ENCODE measurements at places on chromosomes 16 and 17. TPM values are rescaled to one million over a fixed set of nuclear protein-coding genes. Genes with fewer than 3 reads are reported as not detected.

- no peak for DNase-seq
These were observed 21.2 kb upstream of the CCL1 start for GRCh38 chr17:34384271-34384670.

GRCh38 chr17:44187131-44187899, 543 bp downstream of the TMUB2 start:
- peak; percentile 46 for DNase-seq

- DNase-seq, result peak; percentile 44
These were observed 4.4 kb upstream of the ARMC7 start for GRCh38 chr17:75105126-75106080.

DNA sequence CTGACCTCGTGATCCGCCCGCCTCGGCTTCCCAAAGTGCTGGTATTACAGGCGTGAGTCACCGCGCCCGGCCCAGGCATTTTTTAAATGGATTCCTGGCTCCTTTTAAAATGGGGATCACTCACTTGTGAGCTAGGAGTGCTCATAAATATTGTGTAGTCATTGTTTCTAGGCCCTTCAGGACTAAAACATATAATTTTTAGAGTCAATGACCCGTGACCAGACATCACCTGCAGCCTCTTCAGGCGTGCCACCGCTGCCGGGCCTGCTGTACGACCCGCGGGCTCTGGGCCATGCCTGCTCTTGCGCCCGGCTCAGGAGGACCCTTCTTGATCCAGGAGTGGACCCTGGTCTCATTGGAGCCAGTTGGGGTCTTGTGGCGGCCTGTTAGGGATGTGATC, 30.8 kb downstream of the EFCAB5 start:
- no peak for DNase-seq

DNA sequence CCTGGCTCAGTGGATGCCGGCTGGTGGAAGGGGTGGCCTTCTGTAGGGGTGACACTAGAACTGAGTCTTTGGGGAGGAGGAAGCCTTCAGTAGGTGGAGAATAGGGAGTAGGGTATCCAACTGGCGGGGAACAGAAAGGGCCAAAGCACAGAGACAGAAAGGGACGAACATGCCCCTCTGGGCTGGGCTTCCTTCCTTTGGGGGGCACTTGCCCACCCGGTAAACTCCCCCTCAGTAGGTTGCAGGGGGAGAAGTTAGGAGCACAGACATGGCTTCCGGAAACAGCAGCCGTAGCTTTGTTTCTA, 774 bp downstream of the ENGASE start:
- peak; percentile 41 for DNase-seq

GRCh38 chr16:2163211-2163881, 7.8 kb downstream of the TRAF7 start:
- peak; percentile 36 for DNase-seq

- peak; percentile 24 for DNase-seq
These were observed 6.1 kb upstream of the PRSS8 start for GRCh38 chr16:31141489-31142108.

DNA sequence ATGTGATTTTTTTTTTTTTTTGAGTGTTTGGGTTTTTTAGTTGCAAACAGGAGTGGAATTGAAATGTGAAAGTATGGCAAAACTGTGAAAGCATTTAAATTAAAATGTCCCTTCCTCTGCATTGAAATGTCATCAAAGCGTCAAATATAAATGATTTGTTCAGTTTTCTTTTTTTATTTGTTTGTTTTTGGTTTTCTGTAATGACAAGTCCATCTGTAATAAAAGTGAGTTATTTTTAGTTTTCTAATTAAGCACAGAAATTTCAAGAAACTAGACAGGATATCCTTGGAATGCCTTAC, 1.9 kb upstream of the TOB1 start:
- DNase-seq, result no peak

GRCh38 chr17:8459107-8459506, 23.4 kb downstream of the NDEL1 start:
- DNase-seq, result no peak

DNA sequence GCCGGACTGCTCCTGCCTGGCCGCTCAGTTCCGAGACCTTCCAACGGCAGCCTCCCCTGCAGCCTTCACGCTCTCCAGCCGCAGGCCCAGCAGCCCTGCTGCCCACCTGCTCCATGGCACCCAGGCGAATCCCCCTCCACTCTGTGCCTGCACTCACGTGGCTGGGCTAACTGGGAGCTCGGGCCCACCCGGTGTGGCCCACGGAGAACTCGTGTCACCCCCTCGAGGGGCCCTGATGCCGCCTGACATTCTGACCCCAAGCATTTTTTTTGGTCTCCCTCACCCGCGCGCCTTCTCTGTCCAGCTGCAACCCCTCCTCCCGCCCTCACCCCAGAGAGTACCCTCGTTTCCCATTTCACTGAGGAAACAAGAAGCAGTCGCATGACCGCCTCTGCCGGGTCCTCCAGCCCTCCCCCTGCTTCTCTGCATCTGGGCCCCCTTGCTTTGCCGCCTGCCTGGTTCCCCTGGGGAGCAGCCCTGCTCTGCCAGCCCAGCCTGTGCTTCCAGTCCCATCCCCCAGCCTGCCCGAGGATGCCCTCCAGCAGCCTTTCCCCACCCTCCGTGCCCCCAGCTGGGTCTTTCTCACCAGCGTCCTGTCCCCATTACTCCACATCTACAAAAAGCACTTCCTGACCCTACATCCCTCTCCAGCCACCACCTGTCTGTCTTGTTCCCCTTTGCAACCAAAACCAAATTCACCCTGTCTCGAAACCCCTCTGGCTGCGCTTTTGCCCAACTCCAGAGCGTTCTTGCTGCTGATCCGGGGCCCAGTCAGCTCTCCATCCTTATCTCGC, 146.4 kb upstream of the CHMP6 start:
- no peak for DNase-seq

- no peak for DNase-seq
These were observed 6.3 kb downstream of the TERF2IP start for GRCh38 chr16:75653922-75654321.

DNA sequence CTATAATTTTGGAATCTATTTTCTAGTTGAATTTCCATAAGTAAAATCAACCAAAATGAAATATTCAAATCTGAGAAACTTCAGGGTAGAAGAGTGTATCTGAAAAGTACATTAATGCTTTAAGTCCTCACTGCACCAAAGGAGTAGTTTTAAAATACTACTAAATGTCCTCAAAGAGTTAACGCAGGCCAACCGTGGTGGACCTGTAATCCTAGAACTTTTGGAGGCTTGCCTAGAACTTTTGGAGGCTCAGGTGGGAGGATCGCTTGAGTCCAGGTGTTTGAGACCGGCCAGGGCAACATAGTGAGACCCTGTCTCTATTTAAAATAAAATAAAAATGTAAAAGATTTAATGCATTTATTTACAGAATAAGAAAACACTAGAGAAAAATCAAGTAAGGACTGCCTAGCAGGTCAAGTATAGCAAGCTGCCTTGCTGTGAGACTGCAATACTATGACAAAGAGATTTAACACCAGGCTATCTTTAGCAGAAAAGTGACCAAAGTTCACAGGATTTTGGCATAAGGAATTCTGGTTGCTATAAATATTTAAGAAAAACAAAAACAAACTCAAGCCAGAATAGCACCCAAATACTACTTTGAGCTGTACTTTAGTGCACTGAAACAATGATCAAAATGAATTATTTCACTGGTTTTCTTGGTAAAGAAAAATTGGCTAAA, 41.0 kb downstream of the CHCT1 start:
- DNase-seq, result no peak

GRCh38 chr17:6608321-6608720, 32.2 kb downstream of the KIAA0753 start:
- DNase-seq, result no peak

DNA sequence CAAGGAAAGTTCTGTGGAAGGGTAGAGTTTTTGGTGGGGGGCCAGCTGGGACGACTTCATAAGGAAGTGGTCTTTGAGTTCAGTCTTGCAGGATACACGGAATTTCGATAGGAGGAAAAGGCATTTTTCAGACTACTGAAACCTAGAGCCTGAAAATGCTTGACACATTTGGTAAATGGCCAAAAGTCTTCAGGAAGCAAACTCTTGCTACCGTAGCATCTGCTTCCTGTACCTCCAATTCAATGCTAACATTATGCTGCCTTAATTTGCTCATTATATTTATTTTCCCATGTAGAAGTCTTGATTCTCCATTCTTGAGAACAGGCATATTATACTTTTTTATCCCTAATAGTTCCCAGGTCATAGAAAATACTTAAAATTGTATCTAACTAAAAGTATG, 129.3 kb upstream of the MED13 start:
- DNase-seq, result no peak

GRCh38 chr16:23914946-23915530, 79.3 kb downstream of the PRKCB start:
- DNase-seq, result no peak

GRCh38 chr16:85176541-85177447, 64.5 kb upstream of the CIBAR2 start:
- DNase-seq, result no peak

DNA sequence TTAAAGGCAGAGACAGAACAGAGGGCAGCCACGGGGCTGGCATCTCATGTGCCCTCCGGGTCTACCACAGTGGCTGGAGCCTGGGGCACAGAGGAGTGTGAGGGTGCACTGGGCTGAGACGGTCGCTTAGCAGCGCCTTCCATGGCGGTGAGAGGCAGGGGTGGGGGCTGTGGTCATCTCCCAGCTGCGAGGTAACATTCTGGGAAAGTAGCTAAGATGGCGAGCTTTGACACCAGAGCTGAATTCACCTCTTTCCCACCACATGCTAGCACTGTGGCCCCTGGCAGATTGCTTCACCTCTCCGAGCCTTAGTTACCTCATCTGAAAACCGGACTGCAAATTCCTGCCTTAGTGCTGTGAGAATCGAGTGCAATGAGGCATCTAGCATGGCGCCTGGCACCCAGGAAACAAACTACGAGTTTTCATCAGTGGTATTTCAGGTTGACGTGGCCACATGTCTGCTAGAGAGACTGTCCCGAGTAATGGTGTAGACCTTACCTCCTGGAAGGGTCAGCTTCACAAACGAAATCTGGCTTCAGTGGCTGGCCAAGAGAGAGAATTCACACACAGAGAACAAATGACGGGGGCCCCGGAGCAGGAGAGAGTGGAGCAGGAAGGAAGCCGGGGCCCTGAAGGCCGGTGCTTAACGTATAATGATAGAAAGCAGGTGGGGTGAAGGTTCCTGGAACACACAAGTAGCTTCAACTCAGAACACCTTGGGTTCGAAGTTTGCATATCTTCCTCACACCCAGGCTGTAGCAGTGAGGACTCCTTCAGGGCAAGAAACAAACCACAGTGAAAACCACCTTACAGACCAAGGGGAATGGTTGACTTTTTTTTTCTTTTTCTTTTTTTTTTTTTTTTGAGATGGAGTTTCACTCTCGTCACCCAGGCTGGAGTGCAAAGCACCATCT, 63.9 kb upstream of the RPH3AL start:
- DNase-seq, result peak; percentile 77

DNA sequence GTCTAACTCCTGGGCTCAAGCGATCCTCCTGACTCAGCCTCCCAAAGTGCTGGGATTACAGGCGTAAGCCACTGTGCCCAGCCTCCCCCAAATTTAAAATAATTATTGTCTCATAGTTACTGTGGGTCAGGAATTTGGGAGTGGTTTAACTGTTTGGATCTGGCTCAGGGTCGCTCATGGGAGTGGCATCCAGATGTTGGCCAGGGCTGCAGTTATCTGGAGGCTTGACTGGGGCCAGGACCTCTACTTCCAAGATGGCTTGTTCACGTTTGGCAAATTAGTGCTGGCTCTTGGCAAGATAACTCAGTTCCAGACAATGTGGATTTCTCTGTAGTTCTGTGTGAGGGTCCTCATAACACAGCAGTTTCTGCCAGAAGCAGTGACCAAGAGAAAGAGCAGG, 8.0 kb downstream of the TEN1 start:
- no peak for DNase-seq

DNA sequence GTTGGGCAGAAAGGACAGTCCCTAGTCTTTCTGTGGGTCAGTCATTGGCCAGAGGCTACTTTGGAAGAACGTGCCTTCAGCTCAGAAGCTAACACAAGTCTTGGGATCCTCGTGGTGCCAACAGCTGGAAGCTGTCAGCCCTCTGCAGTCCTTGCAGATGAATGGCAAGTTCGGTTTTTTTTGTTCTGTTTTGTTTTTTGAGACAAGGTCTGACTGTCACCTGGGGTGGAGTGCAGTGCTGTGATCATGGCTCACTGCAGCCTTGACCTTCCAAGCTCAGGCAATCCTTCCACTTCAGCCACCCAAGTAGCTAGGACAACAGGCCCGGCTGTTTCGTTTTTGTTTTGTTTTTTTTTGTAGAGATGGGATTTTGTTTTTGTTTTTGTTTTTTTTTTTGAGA, 149.4 kb downstream of the SPECC1 start:
- no peak for DNase-seq

DNA sequence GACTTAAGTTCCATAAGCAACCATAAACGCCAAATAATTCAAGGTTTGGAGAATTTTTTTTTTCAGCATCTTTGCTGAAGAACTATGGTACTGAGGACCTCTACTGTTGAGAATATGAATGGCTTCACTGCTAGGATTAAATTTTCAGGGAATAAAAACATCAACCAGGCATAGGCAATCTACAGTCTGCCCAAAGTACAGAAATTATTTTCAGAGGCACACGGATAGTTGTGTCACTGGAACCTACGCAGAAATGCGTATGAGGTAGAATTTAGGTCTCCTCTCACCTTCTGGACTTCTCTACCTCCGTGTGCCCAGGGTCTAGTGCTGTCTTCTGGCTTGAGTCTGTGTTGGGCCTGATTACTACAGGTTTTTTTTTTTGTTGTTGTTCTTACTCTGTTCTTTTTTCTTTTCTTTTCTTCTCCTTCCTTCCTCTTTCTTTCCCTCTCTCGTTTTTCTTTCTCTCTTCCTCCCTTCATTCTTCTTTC, 39.7 kb downstream of the NACA2 start:
- no peak for DNase-seq

- DNase-seq, result no peak
These were observed 59.0 kb upstream of the TRAP1 start for GRCh38 chr16:3776316-3776715.

GRCh38 chr17:78566947-78567346, 10.2 kb downstream of the DNAH17 start:
- no peak for DNase-seq

DNA sequence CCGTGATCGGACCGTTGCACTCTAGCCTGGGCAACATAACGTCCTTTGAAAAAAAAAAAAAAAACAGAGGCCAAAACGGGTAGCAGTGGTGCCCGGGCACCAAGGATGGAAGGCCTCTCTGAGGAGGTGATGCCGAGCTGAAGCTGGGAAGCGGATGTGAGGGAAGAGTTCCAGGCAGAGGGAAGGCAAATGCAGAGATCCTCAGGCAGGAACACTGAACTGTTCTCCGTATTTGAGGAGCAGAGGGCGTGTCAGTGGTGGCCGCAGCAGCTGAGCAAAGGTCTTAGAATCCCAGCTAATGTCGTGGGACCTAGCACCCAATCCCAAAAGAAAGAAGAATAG, 656 bp upstream of the KCTD13 start:
- no peak for DNase-seq

GRCh38 chr16:70151941-70152509, 21.6 kb upstream of the CLEC18C start:
- no peak for DNase-seq

GRCh38 chr17:81513372-81513752, 763 bp upstream of the ACTG1 start:
- DNase-seq, result peak; percentile 82

DNA sequence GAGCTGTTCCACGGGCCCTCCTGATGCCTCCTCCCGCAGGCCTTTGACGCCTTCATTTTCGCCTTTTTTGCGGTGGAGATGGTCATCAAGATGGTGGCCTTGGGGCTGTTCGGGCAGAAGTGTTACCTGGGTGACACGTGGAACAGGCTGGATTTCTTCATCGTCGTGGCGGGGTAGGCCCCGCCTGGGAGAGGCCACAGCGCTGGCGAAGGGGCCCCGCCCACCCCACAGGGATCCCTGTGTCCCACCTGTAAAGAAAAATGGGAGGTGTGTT, 29.7 kb downstream of the TPSG1 start:
- no peak for DNase-seq

The HS3ST6 gene
- total RNA-seq, result not detected

The MT1M gene
- total RNA-seq, result not detected

The PYY gene
- not detected for total RNA-seq
